ENCODE measurements at places on chromosomes 16 and 17. TPM values are rescaled to one million over a fixed set of nuclear protein-coding genes. Genes with fewer than 3 reads are reported as not detected.

SLC5A2 gene
- total RNA-seq = not detected

DCTPP1 gene
- total RNA-seq = 164 TPM

CCL7 gene
- not detected for total RNA-seq

NPIPA8 gene
- 0.23 TPM for total RNA-seq

TBC1D3K gene
- total RNA-seq = not detected
